Memory B cell (primary cell): ENCODE measurements at places on chromosomes 5 and 9.
A peak's percentile ranks its signal among the peaks of the same experiment; 100 is the strongest.

GRCh38 chr5:118620233-118620632 lies 368.1 kb downstream of the DTWD2 start:
- no peak for DNase-seq

DNA sequence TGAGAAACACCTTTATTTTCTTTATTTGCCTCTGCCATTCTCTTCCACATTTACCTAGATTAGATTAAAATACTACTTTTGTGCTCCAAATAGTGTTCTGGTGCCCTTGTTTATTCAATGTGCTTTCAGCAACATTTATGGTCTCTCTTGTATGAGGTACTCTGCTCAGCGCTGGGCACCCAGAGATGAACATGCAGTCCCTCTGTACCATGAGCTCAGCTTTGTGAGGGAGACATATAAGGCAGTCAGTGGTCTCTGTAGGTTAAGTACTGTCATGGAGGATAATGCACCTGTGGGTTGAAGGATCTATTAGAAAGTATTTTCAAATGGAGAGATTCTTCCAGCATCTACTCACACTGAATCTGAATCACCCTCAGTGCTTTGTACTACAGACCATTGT lies 176.5 kb downstream of the TAF11L14 start:
- DNase-seq: no peak

DNA sequence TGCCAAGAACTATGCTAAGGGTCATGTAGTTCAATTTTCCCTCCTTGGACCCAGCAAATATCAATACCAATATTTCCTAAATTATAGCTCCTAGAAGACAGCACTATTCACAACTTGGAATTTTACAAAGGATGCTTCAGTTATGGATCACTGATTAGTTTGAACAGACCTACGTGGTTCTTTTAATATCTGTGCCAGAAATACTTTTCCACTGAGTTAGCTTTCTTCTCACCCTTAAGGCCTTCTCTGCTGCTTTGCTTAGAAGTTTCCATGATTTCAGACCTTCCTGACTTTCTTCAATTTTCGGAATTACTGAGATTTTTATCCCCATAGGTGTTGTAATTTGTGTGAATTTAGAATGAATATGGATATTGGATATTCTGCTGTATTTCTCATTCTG lies 380.4 kb downstream of the PSAT1 start:
- DNase-seq: no peak

- DNase-seq: no peak
Measured at GRCh38 chr9:114962809-114963208, 32.4 kb upstream of the TNFSF8 start.

- DNase-seq: no peak
Measured at GRCh38 chr5:168651648-168652047, 72.5 kb upstream of the PANK3 start.

- peak; percentile 37 for DNase-seq
Measured at GRCh38 chr9:137589441-137590122, 730 bp downstream of the ZMYND19 start.

DNA sequence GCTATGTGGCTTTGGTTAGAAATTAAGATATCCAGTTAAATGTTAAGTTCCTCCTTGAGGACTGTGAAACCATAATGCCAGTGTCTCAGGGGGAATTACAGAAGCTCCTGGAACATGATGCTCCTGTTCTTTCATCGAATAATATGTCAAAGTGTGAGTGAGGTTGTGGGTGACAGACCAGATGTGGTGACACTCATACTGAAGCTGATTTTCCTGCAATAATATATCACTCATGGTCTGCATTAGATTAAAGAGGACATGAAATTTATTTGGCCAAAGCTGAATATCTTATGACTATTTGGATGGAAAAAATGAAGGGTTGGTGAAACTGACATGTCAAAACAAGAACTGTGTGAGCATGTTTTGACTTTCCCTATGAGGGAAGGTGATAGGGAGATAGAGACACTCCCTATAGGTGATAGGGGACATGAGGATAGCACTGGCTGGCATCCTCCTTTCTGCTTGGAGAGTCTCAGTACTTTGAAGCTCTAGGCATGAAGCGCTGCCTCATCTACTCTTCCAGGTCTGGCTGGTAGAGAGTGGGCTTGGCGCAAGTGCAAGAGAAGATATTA lies 173.5 kb downstream of the ARHGEF28 start:
- DNase-seq: no peak

DNA sequence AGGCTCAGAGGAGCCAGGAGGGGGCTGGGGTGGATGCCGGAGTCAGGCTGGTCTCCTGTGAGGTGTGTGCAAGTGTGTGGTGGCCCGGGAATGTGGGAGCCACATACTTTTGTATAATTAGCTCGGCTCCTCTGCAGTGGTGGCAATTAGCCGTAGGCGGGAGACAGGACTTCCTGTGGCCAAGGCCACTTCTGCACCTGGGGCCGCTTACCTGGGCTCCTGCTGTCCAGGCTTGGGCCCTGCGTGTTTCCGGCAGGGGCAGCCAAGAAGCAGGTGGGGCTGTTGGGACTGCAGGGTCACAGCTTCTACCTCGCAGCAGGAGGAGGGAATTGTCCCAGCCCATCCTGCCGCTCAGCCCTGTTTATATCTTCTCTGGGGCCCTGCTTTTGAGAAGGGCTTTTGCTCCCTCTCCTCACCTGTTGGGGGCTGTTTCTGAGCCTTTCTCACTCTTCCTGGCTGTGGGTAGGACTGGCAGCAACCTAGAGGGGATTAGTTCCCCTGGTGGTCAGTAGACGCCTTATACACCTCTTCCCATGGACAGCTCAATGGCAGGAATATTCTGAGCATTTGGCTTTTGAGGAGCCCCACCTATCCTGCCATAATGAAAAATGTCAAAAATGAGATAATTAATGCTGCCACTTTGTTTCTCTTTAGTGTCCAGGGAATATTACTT lies 145.4 kb upstream of the PITX1 start:
- DNase-seq: no peak

DNA sequence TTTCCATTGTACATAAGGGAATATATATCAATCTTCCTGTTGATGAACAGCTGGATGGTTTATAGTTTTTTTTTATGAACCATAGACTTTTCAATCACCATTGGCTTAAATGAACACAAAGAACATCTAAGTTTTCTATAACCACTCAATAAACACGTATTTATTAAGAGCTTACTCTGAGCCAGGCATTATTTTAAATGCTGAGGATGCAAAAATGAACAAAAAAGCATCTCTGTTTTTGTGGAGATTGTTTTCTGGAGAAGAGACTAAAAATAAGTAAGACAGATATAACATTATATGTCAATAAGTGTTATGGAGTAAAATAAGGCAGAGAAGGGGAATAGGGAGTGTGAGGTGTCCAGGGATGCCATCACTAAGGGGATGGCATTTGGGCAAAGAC lies 52.1 kb upstream of the SLC24A2 start:
- DNase-seq: no peak

- no peak for DNase-seq
Measured at GRCh38 chr9:126294331-126295081, 32.1 kb upstream of the MVB12B start.

GRCh38 chr5:31346896-31347551 lies 153.5 kb downstream of the CDH6 start:
- DNase-seq: no peak

- DNase-seq: no peak
Measured at GRCh38 chr5:74286734-74287695, 353.5 kb downstream of the ENC1 start.

GRCh38 chr5:160233215-160233614 lies 3.9 kb downstream of the FABP6 start:
- no peak for DNase-seq

DNA sequence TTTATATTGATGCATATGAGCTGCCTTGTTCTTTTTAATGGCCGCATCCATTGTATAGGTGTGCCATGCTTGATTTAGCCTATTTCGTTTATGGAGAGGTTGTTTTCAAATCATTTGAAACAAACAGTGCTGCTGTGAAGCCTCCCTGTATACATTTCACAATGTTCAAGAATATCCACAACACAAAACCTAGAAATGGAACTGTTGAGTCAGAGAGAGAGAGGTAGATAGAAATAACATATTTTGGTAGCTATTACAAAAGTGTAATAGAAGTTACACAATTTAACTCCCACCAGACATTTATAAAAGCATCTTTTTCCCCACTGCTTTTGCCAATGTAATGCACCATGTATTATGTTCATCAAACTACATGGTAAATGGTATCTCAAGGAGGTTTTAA lies 82.0 kb downstream of the FRMD3 start:
- no peak for DNase-seq

- no peak for DNase-seq
Measured at GRCh38 chr5:137566118-137566541, 67.0 kb upstream of the SPOCK1 start.

GRCh38 chr5:89268460-89268859 lies 385.5 kb upstream of the MEF2C start:
- DNase-seq: no peak
